Stimulated activated CD4-positive, alpha-beta T cell treated with anti-CD3 and anti-CD28 coated beads, Interleukin-15, amount 100 ng/mL, for 1 hour (primary cell): ENCODE measurements at places on chromosomes 5 and 9.

DNA sequence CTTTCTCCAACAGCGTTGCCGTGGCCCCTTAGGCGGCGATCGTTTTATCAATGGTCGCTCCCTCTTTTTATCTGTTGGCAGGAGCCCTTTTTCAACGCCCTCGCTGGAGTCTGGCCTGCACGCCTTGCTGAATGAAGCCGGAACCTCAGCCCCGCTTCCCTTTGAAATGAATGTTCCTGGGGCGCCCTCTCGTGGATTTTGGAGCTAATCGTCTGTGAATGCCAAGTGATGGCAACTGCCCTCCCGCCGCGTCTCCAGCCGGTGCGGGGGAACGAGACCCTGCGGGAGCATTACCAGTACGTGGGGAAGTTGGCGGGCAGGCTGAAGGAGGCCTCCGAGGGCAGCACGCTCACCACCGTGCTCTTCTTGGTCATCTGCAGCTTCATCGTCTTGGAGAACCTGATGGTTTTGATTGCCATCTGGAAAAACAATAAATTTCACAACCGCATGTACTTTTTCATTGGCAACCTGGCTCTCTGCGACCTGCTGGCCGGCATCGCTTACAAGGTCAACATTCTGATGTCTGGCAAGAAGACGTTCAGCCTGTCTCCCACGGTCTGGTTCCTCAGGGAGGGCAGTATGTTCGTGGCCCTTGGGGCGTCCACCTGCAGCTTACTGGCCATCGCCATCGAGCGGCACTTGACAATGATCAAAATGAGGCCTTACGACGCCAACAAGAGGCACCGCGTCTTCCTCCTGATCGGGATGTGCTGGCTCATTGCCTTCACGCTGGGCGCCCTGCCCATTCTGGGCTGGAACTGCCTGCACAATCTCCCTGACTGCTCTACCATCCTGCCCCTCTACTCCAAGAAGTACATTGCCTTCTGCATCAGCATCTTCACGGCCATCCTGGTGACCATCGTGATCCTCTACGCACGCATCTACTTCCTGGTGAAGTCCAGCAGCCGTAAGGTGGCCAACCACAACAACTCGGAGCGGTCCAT is 10.0 kb downstream of the S1PR3 start:
- peak; percentile 67 for DNase-seq

- no peak for DNase-seq
These were observed 18.9 kb downstream of the PLK2 start for GRCh38 chr5:58440901-58441460.

DNA sequence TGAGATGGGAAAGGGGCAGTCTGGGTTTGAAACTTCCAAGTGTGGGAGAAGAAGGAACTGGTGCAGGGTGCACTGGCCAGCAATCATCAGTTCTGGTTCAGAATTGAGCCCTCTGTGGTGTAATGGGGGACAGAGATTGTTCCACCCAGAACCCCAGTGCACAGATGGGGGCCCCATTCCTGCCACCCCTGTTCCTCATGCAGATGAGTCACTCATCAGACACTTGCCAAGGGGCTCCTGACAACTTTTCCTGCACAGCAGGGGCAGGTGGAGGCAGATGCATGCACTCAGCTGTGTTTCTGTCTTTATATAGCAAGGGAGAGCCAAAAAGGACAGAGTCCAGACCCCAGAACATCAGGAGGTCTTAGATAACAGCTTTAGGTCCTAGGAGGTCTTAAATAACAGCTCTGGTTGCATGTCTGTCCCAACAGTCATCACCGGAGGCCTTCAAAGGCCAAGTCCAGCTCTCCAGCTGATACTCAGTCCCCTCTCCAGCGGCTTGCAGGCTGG is 252.9 kb downstream of the HSPA4 start:
- no peak for DNase-seq

- DNase-seq, result no peak
These were observed 661.4 kb upstream of the KLF4 start for GRCh38 chr9:108150736-108151586.

DNA sequence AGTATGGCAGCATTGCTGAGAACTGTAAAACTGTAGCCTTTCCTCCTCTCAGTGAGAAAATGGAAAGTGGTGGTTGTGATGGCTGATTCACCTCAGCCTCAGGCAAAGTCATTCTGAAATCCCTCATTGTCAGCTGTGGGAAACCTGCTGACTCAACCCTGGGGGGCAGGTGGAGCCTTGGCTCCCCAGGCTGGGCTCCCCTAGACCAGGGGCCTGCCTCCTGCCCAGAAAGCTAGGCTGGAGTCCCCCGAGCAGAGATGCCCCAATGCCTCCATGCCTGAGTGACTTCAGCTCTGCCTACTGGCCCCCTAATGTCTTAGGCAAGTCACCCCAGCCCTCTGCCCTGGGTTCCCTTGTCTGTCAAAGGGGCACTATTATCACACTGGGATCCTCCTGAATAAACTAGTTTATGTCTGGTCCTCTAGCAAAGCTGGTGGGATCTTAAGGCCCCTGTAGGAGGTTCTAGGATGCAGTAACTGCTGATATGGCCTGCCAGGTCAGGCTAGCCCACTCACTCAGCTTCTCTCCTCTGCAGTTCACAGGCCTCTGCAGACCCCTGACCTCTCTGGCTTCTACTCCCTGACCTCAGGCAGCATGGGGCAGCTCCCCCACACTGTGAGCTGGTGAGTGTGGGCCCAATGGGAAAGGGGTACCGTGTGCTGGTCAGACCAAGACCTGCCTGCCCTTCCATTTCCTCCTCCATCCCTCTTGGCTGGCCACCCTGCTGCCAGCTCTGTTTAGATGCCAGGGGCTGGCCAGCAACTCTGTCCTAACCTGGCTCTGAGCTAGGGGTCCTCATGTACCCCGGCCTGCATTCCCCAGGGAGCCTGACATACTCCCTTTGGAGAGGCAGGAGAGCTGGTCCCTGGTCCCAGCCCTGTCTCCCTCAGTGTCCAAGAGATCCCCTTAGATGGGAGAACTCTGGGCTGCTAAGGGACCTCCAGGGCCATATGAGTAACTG is 24.2 kb downstream of the TCF7 start:
- DNase-seq, result peak; percentile 45

GRCh38 chr9:133467101-133467500 is 7.3 kb downstream of the CACFD1 start:
- DNase-seq, result no peak

DNA sequence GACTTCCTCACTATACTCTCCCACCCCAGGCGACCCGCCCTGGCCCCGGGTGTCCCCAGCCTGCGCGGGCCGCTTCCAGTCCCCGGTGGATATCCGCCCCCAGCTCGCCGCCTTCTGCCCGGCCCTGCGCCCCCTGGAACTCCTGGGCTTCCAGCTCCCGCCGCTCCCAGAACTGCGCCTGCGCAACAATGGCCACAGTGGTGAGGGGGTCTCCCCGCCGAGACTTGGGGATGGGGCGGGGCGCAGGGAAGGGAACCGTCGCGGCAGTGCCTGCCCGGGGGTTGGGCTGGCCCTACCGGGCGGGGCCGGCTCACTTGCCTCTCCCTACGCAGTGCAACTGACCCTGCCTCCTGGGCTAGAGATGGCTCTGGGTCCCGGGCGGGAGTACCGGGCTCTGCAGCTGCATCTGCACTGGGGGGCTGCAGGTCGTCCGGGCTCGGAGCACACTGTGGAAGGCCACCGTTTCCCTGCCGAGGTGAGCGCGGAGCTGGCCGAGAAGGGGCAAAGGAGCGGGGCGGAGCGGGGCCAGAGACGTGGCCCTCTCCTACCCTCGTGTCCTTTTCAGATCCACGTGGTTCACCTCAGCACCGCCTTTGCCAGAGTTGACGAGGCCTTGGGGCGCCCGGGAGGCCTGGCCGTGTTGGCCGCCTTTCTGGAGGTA is 2.1 kb downstream of the CA9 start:
- no peak for DNase-seq

DNA sequence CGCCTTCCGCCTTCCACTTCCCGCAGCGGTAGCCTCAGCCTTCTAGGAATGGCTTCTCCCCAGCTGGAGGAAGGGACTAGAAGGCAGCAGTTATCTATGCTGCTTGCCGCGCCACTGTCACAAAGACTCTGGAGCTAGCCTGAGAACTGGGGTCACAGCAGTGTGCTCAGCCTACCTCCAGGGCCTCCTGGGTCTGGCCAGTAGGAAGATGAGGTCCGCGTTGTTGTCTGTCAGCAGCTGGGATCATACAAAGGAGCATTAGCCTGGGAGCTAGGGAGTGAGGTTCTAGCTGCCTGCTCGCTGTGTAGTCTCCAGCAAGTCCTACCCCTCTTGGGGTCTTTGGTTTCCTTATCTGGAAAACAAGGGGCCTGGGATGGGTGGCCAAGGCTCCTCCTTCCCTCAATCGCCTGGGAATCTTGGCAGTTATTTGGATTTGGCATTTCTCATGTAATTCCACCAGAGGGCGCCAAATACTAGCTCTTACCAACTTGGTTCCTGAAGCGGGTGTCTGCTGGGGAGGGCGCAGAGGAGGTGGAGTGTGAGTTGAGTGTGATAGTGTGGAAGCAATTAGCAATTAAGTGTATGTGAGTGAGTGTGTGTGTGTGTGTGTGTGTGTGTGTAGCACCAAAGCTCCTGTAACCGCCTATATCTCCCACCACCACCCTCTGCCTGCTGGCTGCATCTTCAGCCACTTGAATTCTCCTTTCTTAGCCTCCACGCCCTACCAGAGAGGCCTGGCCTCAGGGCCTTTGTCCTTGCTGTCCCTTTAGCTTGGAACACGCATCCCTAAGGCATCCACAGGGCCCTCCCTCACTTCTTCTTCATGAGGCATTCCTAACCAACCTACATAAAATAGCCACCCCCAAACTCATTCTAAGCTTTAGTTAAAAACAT is 97.1 kb downstream of the ENTREP1 start:
- DNase-seq, result no peak

DNA sequence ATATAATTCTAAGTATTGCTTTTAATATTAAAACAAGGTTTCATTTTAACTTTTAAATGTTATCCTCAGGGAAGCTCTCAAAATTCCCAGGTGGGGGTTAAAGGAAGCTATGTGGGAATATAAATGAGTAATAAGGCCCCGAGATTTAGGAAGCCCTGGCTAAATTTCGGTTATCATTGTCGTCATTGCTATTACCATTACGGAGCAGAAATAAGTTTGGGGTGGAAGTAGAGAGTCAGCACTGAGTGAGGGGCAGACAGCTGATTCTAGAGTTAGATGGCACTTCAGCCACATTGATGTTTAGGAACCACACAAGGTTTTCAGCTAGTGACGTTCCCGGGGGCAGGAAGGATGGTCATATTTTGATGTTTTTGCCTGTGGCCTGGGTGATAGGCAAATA is 74.9 kb downstream of the NREP start:
- no peak for DNase-seq

DNA sequence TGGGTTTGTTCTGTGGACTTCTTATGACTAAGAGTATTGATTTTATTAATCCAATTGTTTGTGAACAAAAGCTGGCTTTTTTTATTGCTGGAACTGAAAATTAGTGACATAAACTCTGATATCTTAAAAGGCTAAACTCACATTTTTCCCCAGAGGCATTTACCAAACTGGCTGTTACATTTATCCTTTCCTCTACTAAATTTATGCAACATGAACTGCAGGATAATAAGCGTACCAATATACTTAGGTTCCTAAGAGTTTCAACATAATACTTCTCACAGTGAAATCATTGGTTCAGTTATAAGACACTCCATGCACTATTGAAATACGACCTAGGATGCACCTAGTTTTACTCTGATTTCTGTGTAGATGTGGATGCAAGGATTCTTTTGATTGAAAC is 560.8 kb upstream of the WWC1 start:
- DNase-seq, result no peak

- no peak for DNase-seq
These were observed 86.6 kb upstream of the SLC24A2 start for GRCh38 chr9:19875291-19875920.

- DNase-seq, result no peak
These were observed 56.9 kb upstream of the CAST start for GRCh38 chr5:96605144-96605837.

DNA sequence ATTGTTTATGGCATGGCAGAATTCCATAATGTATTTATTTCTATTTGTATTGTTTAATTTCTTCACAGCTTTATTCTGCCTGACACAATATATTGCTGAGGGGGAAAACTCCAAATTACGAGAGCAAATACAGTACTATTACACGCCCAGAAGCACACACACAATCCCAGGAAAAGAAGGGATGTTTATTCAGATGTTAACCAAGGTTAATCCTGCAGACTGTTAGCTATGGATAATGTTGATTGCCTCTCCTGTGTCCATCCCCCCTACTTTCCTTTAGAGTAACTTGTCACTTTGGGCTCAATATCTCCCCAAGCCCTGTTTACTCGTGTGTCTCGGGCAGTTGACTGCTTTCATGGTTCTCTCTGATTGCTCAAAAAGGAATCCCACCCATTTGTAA is 84.2 kb upstream of the ERCC6L2 start:
- no peak for DNase-seq

GRCh38 chr5:10695055-10695649 is 65.9 kb downstream of the DAP start:
- DNase-seq, result no peak

DNA sequence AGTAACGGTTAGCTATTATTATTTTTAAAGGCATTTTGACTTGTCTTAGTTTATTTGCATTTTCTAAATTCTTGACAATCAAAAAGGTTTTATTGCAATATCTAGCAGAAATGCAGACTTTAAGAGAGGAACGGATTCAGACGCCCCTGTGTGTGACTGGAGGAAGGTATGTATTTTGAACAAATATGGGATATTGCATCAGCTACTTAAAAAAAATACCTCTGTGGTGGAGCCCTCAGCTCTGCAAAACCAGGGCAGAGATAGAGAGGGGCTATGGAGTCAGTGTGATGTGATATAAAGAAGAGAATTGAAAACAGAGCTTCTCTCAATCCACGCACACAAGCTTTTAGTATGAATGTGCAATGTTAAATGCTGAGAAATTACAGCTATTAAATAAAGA is 142.4 kb downstream of the ICE1 start:
- no peak for DNase-seq

DNA sequence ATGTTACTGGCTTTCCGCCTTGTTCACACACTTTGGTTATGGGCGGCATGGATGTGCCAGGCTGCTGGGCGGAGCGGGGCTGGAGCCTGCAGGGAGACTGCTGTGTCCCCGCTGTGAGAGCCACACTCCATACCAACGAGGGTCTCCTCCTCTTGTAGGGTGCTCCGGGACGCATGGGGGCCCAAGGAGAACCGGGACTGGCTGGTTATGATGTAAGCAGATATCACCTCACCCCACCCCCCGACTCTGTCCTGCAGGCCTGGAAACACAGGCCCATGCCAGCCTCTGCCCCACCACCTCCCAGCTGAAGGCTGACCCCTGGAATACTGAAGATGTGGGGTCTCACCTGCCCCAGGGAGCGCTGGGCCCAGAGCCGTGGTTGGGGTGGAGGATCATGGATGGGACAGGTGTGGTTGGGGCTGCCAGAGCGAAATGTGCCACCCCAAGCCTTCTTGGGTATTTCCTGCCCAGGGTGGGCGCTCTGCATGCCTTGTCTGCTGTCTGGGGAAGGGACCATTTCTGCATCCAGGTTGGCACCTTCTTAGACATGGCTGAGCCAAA is 39.3 kb upstream of the ORM1 start:
- no peak for DNase-seq

DNA sequence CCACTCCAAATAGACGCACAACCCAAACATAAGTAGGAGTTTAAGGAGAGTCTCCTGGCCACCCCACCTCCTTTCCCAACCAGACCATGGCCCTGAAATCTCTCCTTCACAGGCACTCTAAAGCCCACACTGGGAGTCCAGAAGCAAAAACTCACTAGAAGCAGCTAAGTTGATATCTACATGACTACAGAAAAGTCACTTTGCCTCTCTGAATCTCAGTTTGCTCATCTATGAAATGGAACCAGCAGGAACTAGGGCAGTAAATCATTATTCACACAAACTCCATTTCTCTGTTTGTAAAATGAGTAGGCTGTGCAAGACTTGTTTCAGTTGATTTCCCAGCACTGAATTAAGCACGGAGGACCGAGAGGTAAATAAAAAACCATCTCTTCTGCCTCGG is 4.1 kb upstream of the WWC1 start:
- no peak for DNase-seq

GRCh38 chr9:91625331-91625730 is 201.7 kb upstream of the NFIL3 start:
- DNase-seq, result no peak
